ENCODE measurements at places on chromosomes 1 and 21.
A peak's percentile ranks its signal among the peaks of the same experiment; 100 is the strongest.

DNA sequence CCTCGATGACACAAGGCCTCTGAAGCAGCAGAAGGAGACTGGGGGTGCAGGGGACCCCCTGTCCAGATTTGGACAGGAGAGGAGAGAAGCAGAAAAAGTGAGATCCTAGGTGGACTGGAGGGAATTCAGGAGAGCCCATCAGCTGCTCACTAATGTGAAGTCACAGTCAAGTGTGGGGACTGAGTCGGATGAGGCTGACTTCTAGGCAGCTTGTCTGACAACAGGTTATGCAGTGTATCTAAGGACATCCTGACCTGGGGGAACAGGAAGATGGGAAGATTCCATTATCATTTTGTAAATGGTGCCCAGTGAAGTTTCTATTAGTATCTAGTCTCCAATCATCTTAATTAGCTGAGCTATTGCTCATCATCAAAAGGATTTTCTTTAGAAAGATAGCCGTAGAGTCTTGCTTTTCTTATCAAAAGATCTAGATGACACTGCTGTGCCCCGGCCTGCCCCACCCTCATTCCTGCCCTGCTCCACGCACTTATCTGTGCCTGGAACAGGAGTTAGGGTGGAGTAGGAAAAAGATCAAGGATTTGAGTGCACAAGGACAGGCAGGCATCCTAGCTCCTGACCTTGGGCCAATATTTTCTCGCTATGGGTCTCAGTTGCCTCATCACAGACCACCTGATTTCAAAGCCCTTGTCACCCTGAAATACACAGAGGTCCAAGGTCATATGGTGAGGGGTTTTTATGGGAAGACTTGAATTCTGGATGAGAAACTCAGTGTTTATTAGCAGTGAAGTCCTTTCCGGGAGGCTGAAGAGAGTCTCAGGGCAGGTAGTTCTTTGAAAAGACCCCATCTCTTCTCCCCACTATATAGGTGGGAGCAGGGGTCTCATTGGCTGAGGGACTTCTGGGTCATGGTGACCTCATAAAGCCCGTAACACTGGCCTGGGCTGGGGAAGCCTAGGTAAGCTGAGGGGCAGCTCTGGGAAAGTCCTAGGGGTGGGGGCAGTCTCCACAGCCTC is at the start of gene MROH7:
MROH7 (plus strand) TSS at position 924 of the 974 bp plus-strand sequence. CDS start 11,141 bp downstream, outside the sequence.
- DNase-seq, result no peak

DNA sequence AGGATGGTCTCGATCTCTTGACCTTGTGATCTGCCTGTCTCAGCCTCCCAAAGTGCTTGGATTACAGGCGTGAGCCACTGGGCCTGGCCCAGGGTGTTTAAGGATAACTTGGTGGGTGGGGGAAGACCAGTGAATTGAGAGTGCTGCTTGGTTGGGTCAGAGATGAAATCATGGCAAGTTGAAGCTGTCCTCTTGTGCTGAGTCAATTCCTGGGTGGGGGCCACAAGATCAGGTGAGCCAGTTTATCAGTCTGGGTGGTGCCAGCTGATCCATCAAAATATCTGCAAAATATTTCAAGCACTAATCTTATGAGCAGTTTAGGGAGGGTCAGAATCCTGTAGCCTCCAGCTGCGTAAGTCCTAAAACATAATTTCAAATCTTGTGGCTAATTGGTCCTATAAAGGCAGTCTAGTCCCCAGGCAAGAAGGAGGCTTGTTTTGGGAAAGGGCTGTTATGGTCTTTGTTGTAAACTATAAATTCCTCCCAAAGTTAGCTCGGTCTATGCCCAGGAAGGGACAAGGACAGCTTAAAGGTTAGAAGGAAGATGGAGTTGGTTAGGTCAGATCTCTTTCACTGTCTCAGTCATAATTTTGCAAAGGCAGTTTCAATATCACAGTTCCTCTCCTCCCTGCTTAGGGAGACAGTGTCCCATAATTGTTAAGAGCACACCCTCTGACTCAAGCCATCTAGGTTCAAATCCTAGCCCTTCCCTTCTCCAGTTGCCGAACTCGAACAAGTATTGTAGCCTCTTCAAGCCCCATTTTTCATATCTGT is 66.8 kb upstream of the BACH1 start:
- no peak for DNase-seq

DNA sequence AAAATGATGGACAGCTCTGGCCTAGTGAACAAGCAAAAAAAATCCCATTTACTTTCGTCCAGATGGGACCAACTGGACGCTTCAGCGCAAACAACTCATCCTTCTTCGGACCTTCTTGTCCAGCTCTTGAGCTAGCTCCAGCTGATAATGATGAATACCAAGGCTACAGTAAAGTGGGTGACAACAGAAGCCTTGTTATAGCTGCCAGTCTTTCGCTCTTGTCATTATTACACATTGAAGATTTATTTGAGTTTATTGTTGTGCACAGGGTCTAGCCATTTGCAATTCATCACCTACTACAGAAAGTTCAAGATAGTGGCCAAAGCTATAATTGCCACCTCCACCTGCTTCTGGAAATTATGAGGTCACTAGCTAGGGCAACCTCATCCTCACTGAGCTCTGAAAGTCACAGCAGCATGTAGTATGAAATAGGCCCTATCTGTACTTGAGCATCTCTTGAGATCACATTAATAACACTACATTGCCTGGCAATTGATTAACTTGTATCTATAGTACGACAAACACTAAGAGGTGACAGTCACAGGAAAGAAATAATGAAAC is 76.9 kb downstream of the GPATCH2 start:
- DNase-seq, result no peak

DNA sequence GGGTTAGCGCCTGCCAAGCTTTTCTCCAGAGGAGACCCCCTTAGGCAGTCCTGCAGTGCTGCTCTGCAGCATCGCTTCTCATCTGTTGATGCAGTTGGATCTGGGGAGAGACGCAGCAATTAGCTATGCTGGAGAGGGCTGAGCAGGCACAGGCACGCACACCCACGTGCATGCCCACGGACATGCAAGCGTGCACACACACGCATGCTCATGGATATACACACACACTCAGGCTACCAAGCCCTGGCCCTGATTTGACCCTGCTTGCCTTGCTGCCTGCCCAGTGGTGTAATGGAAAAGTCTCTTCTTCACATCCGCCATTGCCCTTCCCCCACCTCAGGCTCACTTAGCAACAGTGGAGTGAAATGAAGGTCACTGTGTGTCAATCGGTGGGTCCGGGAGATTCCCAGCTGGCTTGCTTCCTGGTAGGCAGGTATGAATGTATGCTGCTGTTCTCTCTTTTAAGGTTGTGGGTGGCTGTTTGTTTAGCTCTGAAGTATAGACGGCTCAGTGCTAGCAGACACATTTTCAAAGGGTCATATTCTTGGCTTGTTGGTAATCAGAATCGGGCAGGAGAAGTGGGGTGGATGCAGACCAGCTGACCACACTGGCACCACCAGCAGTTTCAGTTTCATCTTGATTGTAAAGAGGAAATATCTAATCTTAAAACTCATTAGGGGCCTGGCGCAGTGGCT is 9.5 kb downstream of the ATP1B1 start:
- DNase-seq, result no peak

DNA sequence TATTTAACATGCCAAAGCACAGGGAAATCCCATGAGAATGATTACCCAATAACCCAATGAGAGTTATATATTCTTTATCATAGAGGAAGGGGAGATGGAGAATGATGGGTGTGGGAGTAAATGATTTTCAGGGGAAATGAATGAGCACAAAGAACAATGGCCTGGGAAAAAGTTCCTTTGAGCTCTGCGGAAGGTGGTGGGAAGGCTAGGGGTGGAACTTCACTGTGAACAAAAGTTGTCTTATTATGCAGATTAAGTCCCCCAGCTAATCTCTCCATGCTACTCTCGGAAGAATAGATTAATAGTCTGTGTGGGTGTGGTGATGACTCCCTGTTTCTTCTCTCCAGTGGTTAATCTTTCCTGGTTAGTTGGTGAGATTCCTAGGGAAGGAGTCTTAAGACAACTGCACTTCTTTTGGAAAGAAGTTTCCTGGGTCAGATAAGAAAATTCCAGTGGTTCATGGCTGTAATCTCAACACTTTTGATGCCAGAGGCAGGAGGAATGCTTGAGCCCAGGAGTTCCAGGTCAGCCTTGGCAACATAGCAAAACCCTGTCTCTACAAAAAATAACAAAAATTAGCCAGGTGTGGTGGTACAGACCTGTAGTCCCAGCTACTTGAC is 71.6 kb downstream of the DNTTIP2 start:
- no peak for DNase-seq

- no peak for DNase-seq
These were observed 40.3 kb downstream of the NPHP4 start for GRCh38 chr1:5951846-5952410.

GRCh38 chr1:98496256-98496995 is 165.1 kb upstream of the SNX7 start:
- DNase-seq, result no peak

DNA sequence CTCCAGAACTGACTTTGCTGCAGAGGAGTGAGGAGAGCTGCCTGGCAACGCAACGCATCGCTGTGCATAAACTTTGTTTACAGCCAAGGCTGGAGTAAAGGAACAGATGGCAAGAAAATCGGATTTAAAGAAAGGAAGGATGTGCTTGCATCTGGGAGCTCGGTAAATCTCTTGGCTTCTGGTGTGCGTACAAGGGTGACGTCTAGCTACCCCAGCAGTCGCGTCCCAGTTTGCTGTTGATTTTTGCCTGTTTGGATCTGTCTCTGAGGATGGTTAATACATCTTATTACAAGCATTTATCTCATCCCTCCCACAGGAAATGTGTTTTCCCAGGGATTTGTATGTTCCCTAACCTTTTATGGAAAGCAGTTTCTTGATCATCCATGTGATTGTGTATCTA is 73.3 kb upstream of the RALGPS2 start:
- no peak for DNase-seq

DNA sequence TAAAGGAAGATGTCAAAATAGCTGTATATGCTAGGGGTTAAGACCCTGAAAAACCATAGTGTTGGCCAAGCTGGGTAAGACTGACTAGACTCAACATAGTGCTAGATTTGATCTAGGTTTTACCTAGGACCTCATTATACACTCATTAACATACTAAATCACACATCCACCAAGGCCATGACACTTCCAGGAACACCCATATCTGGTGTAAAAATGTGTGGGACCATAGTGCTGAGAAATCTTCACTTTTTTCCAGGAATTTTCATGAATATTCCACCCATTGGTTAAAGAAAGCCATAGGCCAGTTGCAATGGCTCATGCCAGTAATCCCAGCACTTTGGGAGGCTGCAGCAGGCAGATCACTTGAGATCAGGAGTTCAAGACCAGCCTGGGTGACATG is 34.0 kb upstream of the ACADM start:
- DNase-seq, result no peak

GRCh38 chr21:44492567-44493385 is 37.5 kb downstream of the LRRC3 start:
- DNase-seq, result no peak

GRCh38 chr1:108041360-108042142 is 76.6 kb upstream of the VAV3 start:
- DNase-seq, result no peak

GRCh38 chr21:32914424-32915039 is 111.2 kb upstream of the OLIG2 start:
- no peak for DNase-seq

DNA sequence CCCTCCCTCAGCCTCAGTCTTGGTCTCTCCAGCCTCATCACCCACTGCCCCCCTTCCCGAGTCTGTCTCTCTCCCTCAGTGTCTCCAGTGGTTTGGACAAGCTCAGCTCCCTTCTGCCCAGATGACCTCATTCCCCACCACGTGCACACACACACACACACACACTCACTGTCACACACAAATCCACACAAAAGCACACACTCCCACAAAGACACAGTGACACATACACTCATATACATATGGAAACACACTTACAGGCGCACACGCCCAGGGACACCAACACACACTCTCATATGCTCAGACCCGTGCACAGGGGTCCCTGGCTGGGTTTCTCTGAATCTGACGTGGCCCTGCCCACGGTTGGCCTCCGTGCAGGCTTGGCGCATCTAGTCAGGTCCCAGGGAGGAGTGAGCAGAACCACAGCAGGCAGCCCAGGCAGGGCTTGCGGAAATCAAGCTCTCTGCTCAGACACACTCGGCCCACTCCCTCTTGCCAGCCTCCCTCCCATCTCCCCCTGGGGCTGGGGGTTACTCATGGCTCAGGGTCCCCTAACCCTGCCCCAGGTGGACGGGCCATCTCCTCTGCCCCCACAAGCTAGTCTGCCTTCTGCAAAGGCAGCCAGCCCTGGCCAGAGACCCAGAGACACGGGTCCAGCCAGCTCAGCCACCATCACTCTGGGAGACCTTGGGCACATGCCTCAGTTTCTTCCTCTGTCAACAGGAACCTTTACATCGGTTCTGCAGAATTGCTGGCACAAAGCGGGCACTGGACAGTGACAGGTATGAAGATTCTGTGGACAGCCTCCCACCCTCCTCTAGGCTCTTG is 38.5 kb upstream of the FAM131C start:
- peak; percentile 89 for DNase-seq

GRCh38 chr1:184947497-184948256 is 26.6 kb downstream of the NIBAN1 start:
- no peak for DNase-seq

DNA sequence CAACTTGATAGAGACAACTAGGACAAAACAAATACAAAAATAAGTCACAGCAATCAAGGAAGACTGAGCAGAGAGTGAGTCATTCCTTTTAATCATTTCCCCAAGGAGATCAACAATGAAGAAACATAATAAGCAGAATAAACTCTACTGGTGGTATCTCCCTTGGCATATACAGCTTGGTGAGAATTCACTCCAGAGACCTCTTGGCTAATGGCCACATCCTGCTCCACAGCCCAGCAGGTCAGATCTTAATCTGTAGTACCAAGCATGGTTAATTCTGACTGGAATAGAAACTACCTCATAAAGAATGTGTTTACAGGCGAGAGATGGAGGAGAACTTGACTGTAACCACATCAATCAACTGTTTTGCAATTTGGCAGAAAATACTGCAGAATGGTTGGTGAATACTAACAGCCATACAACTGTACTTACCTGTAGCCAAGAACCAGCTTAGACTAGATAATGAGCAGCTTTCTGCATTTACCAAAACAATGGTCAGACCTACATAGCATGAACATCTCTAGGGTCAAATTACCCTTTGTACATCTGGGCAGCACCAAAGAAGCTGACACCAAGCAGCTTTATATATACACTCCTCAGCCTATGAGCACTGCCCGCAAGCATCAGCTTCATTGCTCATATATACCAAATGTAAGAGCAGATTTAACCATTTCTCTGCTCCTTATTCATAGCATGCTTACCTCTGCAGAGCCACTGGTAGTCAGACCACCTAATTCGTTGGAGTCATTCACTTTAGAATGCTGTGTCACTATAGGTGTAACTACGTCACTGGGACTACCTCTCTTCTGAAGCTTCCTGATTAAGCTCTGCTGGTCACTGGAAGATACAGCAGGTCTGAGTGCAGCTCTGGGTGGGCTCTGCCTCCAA is 51.0 kb downstream of the KIAA0319L start:
- DNase-seq, result peak; percentile 82

GRCh38 chr1:239428120-239428710 is 41.8 kb downstream of the CHRM3 start:
- DNase-seq, result no peak
